Effector CD8-positive, alpha-beta T cell (primary cell): ENCODE measurements at places on chromosomes 2 and 18.

- DNase-seq: no peak
These were observed 103.7 kb downstream of the USP34 start for GRCh38 chr2:61367177-61367576.

DNA sequence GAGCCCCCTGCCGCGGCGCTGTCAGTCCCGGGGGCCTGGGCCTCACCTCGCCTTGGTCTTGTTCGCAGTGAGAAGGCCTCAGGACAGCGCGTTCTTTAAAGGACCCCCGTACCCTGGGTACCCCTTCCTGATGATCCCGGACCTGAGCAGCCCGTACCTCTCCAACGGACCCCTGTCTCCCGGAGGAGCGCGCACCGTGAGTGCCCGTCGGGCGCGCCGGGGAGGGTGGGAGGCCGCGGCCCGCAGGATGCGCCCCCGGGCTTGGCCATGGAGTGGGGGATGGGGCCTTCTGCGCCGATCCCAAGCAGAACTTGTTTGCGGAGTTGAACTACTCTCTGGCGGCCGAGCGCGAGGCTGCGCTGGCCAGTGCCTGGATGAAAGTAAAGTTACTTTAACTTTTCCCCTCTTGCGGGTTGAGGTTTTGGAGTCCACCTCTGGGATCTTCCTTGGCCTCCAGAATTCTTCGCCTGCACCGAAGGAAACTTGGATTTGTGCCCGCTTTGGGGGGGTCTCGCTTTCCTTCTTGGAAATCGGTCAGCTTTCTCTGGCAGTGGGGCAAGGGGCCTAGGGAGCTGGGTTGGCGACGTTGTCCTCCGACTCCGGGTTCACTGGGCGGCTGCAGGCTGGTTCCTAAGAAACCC lies 1.2 kb downstream of the TCF7L1 start:
- DNase-seq: no peak

- DNase-seq: no peak
These were observed 1162.0 kb upstream of the SLC39A10 start for GRCh38 chr2:194495046-194495445.

DNA sequence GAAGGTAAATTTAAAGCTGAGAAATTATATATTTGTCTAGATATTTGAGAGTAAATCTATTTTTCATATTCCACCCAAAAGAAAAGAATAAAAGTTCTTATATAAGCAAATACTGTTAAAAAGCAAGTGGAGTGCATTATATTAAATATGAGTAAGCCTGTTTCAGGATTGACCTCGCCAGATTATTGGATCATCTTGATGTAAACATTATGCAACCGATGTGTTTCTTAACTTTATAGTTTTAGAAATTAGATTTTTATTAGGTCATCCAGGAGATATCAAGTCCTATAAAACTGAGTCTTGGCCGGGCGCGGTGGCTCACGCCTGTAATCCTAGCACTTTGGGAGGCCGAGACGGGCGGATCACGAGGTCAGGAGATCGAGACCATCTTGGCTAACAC lies 100.3 kb upstream of the MSTN start:
- DNase-seq: no peak

- no peak for DNase-seq
These were observed 42.2 kb downstream of the BIN1 start for GRCh38 chr2:127064642-127065250.

DNA sequence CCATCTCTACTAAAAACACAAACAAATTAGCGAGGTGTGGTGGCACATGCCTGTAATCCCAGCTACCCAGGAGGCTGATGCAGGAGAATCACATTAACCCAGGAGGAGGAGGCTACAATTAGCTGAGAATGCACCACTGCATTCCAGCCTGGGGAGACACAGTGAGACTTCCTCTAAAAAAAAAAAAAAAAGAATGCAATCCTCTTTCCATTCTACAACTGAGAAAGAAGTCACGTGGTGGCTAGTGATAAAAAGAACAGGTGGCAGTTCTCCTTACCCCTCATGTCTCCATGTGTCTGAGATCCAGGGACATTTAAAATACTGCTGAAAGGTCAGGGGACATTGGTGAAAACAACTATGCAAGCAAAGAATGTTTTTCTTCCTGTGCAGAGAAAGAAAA lies 24.4 kb upstream of the GPR39 start:
- no peak for DNase-seq

- no peak for DNase-seq
These were observed 58.2 kb downstream of the REL start for GRCh38 chr2:60939622-60940021.

- no peak for DNase-seq
These were observed 81.1 kb upstream of the GLI2 start for GRCh38 chr2:120654381-120655134.

- DNase-seq: no peak
These were observed 8.6 kb downstream of the CLASP1 start for GRCh38 chr2:121640380-121641316.

- DNase-seq: no peak
These were observed 23.3 kb downstream of the SMAD7 start for GRCh38 chr18:48927286-48928080.

- no peak for DNase-seq
These were observed 2.1 kb downstream of the GREB1 start for GRCh38 chr2:11535899-11536344.

GRCh38 chr2:107681936-107682335 lies 144.8 kb upstream of the RGPD4 start:
- DNase-seq: no peak

DNA sequence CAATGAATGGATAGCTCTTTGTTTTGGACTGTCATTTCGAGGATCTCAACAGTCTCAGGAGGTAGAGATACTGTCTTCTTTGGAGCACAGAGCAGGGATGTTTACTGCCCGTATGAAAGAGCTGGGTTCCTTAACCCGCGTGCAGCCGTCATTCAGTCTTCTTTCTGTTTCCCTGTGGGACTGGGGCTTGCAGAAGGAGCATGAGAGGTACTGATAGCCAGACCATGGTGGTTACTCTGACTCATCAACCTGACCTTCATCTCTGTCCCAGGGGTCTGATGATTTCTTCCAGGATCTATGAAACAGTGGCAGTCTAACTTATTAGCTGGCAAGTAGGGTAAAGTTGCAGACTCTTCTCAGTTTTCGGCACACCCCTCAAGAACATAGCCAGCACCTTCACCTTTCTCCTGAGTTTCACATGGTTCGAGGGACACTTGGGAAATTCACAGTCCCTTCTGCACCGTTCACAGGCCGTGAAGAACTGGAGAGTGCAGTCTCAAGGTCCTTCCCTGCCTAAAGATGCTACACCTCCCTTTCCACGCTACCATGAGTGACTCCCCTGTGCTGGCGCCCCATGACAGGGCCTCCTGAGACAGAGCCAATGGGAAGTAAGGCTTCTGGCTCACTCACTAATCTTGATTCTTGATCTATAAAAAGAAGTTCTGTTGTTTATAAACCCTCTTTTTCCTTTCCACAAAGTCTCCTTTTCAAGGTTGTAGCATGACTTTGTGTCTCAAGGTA lies 226.2 kb downstream of the MC4R start:
- no peak for DNase-seq

DNA sequence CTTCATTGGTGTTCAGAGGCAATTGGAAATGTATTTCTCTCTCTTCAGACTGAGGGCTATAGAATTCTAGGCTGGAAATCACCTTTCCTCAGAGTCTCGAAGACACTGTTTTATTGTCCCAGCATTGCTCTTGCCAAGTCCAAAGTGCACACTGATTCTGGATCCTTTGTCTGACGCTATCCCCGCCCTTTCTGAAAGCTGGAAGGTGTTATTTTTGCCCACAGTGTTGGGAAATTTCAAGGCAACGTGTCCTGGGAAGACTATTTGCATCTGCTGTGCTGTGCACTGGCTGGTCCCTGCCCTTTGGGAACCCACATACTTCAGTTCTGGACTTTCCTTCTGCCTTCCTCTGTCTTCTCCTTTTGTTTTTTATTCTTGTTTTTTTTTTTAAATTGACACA lies 190.8 kb downstream of the SH3BP4 start:
- no peak for DNase-seq

GRCh38 chr2:128901572-128902391 lies 583.1 kb upstream of the HS6ST1 start:
- no peak for DNase-seq

DNA sequence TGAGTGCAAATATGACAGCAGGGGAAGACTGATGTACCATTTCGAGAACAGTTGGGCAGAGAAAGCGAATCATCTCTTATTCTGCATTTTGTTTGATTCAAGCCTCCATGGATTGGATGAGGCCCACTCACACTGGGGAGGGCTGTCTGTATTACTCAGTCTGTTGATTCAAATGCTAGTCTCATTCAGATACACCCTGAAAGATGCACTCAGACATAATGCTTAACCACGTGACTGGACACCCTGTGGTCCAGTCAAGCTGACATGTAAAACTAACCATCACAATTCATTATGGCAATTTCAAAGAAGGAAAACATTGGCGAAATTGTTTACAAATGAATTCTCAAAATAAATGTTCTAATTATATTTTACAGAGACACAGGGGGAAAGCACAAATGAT lies 1210.2 kb downstream of the DPP10 start:
- DNase-seq: no peak

- no peak for DNase-seq
These were observed 159.5 kb downstream of the SETBP1 start for GRCh38 chr18:44840058-44840790.

DNA sequence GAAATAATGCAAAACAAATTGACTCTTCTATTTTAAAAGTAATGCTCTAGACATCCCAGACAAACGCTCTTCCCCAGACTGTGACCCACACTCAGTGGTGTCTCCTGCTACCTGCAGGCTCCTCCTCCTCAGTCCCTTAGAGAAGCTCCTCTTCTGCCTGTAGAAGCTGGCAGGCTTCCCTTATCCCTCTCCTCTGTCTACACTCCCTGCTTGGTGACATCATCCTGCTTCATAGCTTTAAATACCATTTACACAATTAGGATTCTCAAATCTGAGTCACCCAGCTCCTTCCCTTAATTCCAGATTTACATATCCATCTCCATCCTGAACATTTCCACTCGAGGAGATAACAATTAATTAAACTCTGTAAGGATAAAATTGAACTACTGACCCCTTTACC lies 167.9 kb downstream of the FBXO15 start:
- no peak for DNase-seq

DNA sequence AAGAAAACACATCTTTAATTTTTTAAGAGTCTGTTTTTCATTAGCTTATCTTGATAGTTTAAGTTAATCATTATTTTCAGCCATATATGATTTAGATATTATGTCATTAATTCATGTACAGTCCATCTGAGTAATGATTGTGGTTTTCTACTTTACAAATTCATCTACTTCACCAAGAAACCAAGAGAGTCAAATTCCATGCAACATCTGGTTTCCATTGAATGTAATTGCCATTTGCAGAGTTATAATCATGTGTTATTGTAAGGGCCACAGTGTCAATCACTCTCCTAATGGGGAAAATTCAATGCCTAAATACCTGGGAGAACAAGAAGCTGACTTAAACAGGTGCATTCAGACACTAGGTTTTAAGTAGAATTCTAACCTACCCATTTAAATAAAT lies 217.2 kb upstream of the OSR1 start:
- no peak for DNase-seq

- no peak for DNase-seq
These were observed 32.4 kb upstream of the VIT start for GRCh38 chr2:36663851-36664695.

DNA sequence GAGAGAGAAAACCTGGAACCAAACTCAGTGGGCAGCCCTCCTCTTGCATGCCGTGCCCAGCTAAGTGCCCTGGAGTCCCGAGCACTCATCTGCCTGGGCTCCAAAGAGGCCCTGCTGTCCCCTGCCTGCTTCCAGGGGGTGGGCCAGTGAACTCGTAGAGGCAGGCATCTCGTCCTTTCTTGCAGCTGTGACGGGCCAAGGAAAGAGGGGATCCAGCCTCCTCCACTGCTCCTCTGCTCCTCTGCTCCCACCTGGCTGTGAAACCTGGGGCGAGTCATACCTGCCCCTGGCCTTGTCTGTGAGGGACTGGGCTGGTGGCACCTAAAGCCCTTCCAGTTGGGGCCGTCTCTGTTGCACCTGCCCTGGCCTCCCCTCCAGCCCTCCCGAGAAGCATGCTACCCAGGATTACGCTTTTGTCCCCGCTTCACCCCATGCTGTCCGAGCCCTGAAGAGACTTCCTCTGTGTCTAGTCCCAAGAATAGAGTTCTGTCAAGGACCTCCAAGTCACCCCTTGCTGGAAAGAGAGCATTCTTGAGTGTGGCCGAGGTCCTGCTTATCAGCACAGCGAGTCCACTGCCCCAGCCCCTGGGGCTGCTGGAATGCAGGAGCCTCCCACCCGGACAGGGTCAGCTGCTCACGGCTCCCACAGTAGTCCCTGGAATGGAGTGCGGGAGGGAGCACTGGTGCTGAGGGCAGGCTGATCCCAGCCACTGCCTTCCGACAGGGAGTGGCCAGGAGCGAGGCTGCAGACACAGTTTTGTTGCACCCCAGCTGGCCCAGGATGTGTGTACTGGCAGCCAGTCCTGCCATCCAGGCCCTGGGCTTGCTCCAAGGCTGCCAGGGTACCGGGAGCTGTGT lies 14.3 kb downstream of the KCNK3 start:
- no peak for DNase-seq

GRCh38 chr2:43107679-43108078 lies 118.7 kb downstream of the ZFP36L2 start:
- no peak for DNase-seq

GRCh38 chr18:58484989-58485981 lies 143.6 kb downstream of the ALPK2 start:
- no peak for DNase-seq

- no peak for DNase-seq
These were observed 119.5 kb downstream of the MAP3K20 start for GRCh38 chr2:173195100-173195499.

DNA sequence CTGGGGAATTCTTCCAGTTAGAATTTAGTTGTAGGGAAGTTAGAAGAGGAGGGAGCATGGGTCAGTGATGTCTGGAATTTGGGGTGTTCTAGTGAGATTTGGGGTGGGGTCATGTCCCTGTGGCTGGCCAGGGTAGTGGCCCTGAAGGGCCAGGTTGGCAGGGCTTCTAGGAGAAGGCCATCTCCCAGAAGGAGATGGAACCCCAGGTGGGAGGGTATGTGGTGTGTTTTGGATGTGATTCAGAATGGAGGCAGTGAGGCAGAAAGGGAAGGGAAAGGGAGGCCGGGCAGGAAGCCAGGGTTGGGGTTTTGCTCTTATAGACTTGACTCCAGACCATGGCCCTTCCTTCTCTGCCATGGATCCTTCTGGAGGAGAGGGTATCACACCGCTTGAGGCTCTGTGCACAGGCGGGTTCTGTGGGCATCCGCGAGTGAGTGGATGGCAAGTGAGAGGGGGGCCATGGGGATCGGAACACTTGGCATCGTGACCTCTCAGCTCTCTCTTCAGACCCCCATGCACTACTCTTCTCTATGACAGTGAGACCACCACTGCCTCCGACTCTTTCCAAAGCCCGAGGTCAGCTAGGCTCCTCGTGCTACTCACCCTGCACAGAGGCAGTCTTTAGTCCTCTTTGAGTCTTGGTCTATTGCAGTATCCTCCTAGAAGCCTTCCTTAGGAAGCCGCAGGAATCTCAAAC lies 7.3 kb downstream of the GREB1 start:
- DNase-seq: no peak

GRCh38 chr2:146444085-146444484 lies 1400.7 kb upstream of the ACVR2A start:
- no peak for DNase-seq
